ENCODE measurements at places on chromosomes 3 and 15.

- DNase-seq: no peak
These were observed 19.2 kb upstream of the MUSTN1 start for GRCh38 chr3:52854013-52854412.

- no peak for DNase-seq
These were observed 9.0 kb upstream of the CD47 start for GRCh38 chr3:108099679-108100428.

DNA sequence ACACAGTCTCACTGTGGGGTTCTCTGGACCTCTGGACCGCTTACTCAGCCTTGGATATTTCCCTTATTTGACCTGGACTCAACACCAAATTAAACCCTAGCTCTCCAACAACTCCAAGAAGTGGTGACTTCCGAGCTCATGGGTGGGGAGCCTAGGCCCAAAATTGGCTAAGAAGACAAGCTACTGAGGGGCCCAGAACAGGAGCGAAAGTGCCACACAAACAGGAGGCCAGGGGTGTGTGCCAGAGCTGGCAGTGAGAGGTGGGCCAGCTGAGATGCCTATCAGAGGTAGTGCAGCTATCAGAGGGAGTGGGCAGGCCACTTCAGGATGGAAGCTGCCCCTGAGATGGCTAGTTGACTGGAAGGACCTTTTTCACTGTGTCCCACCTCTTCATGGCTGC, 151.1 kb upstream of the PRR20G start:
- no peak for DNase-seq

GRCh38 chr3:129996073-129996472, 21.6 kb downstream of the TRH start:
- DNase-seq: no peak

DNA sequence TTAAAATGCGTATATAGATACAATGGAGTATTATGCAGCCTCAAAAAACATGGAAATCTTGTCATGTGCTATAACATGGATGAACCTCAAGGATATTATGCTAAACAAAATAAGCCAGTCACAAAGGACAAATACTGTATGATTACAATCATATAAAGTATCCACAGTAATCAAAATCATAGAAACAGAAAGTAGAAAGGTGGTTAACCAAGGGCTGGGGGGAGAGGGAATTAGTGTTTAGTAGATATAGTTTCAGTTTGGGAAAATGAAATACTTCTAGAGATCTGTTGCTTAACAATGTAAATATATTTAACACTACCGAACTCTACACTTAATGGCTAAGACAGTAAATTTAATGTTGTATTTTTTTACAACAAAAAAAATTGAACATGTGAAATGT, 9.0 kb downstream of the TOP2B start:
- no peak for DNase-seq

GRCh38 chr15:78034495-78035191, 42.9 kb downstream of the TBC1D2B start:
- peak; percentile 89 for DNase-seq

- no peak for DNase-seq
These were observed 991 bp upstream of the HIGD1A start for GRCh38 chr3:42805141-42805821.

All from activated CD4-positive, alpha-beta T cell treated with anti-CD3 and anti-CD28 coated beads, Interleukin-2, amount 50 U/mL, for 48 hours (primary cell).